Cerebellar cortex (tissue), 1 donor: ENCODE measurements at places on chromosomes 13 and 19.

DNA sequence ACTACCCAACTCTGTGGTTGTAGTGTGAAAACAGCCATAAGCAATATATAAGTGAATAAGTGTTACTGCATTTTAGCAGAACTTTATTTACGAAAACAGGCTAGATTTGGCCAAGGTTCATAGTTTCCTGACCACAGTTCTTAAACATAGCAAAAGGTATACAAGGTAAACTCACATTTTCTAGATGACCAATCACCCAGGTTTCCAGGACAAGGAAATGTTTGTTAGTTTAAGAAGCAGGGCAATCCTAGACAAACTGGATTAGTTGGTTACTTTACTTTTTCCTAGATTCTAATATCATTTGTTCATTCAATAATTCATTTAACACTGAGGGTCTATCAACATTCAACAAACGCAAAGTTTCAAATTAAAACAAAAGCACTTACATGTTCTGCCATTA is 201.7 kb downstream of the SPRY2 start:
- no peak for DNase-seq

DNA sequence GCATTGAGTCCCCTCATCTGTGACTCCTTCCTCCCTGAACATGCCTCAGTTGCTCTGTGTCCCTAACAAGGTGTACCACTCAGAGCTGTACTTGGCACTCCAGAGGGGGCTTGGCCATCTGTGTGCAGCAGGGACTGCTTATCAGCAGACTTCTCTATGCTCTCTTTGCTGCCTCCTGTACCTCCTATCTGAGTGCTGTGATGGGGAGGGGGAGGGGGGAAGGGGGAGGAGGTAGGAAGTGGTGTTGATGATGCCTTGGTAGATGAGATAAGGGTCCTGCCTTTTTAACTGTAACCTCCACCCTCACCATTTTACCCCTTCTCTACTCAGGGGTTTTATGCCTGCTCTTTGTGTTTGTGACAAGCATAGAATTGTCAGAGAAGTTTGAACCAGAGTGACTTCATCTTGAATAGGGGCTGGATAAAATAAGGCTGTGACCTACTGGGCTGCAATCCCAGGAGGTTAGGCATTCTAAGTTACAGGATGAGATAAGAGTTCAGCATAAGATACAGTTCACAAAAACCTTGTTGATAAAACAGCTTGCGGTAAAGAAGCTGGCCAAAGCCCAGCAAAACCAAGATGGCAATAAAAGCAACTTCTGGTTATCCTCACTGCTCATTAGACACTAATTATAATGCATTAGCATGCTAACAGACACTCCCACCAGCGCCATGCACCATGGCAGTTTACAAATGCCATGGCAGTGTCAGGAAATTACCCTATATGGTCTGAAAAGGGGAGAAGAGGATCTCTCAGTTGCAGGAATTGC is 13.2 kb downstream of the PCDH8 start:
- no peak for DNase-seq

DNA sequence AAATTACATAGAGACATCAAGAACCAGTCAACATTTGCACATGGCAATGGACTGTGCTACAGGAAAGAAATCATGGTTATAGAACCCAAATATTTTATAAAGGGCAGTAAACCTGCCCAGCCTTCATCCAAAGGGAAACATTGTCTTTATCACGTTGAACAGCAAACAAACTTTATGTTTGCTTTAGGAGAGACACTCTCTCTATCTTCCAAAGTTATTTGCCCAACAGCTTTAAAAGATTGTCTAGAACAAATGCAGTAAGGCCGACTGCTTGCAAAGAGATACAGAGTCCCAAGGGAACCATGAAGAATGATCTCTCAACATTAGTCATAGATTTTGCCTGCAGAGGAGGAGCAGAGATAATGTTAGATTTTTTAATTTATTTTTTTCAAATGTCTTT is 1323.5 kb upstream of the SLC10A2 start:
- DNase-seq, result no peak

DNA sequence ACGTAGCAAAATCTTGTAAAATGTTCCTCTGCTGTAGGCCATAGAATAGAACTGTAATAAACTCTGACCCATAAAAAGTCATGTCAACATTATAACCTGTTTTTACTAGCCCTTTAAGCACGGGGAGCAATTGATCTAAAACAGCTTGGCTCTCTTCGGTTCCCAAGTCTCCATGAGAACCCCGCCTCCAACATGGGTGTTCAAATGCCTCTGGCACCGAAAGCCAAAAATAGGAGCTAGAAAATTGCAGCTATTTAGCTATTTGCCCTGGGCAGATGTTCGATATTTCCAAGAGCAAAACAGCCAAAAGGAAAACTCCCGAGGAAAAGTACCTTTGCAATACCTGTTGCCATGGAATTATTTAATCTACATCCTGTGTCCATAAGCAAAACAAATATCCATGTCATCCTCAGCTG is 563.1 kb downstream of the EFNB2 start:
- DNase-seq, result no peak

GRCh38 chr13:59568306-59568705 is 595.4 kb downstream of the DIAPH3 start:
- no peak for DNase-seq

DNA sequence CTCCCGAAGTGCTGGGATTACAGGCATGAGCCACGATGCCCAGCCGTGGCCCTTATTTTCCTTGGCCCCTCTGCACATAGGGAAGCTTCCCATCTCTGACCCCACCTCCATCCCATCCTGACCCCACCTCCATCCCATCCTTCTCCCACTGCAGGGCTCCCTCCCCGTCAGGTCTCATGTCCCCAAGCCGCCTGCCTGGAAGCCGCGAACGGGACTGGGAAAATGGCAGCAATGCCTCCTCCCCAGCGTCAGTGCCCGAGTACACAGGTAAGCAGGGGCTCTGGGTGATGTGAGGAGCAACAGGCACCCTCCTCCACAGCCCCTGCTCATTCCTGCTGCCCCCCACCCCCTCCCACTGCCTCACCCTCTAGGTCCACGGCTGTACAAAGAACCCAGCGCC is 12.2 kb downstream of the XAB2 start:
- no peak for DNase-seq
